ENCODE measurements at places on chromosomes 5 and 9.
A peak's percentile ranks its signal among the peaks of the same experiment; 100 is the strongest.

- DNase-seq = no peak
Measured at GRCh38 chr5:108654051-108654450, 93.6 kb upstream of the FER start.

- peak; percentile 9 for DNase-seq
Measured at GRCh38 chr5:157574456-157575380, 857 bp downstream of the ADAM19 start.

DNA sequence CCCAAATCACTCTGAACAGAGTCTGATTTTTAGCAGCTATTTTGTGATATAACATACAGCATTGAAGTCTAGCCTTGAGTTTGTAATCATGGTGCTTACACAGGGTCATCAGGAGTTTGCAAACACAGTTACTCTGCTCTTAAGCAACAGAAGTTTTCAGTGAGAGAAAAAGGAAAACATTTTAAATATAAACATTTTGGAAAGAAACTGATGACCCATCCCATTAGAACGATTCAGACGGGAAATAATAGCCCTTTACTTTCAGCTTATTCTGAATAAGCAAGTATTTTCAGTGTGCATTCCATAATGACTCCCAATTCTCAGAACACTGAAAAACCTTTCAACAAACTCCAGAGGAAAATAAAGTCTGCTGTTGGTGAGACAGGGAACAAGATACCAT is 46.7 kb upstream of the TMC1 start:
- DNase-seq = no peak

- DNase-seq = no peak
Measured at GRCh38 chr9:121340676-121341392, 29.2 kb downstream of the STOM start.

All from activated CD4-positive, alpha-beta T cell treated with anti-CD3 and anti-CD28 coated beads, Interleukin-2, amount 50 U/mL, for 4 hours (primary cell).